ENCODE measurements at places on chromosomes 4 and X.
A peak's percentile ranks its signal among the peaks of the same experiment; 100 is the strongest.

GRCh38 chr4:771464-771863 lies 54.5 kb downstream of the CPLX1 start:
- DNase-seq: no peak

- no peak for DNase-seq
These were observed 10.4 kb downstream of the PALLD start for GRCh38 chr4:168507178-168507815.

GRCh38 chr4:7156761-7157488 lies 35.4 kb upstream of the SORCS2 start:
- DNase-seq: no peak

DNA sequence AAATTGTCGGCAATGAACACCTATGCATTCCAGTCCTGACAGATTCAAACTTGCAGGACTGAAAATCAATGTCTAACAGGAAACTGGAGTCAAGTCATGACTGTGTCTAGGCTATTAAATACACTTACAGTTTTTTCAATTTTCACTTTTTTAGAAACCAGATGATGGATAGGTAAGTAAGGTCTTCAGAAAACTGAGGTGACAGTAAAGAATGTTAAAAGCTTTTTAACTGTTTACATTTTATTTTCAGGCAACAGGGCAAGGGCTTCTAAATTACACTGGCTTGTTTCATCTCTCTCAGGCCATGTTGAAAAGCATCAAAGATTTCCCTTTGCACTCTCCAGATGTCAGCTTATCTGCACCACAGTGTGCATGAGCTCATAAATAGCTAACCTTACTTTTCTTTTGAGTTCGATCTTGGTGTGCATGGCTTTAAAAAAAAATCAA lies 65.2 kb downstream of the SEC24D start:
- DNase-seq: no peak

GRCh38 chr4:134313591-134313990 lies 112.0 kb upstream of the PABPC4L start:
- no peak for DNase-seq

GRCh38 chrX:14941301-14941700 lies 68.1 kb downstream of the MOSPD2 start:
- DNase-seq: no peak

GRCh38 chrX:28599957-28600356 lies 12.7 kb downstream of the IL1RAPL1 start:
- DNase-seq: no peak

DNA sequence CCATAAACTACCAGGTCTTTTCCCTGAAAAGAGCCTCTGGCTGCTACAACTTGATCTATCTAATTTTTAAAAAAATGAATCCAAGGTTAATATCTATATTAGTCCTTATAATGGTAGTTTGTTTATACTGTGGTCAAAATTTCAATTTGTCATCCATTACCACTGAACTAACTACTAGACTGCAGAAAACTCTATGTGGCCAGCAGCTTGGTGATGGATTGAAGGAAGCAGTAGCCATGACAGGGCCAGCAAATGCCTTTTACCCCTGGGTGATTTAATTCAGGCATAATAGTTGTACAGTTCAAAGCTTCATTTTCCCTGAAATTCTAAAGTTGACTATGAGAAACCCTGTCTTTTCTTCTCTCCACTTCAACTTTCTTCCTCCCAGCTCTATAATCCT lies 30.4 kb upstream of the PPARGC1A start:
- no peak for DNase-seq

- no peak for DNase-seq
These were observed 222.3 kb upstream of the HS3ST1 start for GRCh38 chr4:11650801-11651596.

- no peak for DNase-seq
These were observed 114.7 kb downstream of the DCLK2 start for GRCh38 chr4:150192986-150193385.

GRCh38 chrX:37712458-37712857 lies 26.9 kb downstream of the XK start:
- DNase-seq: no peak

GRCh38 chr4:24382381-24382780 lies 202.0 kb downstream of the DHX15 start:
- DNase-seq: no peak

- no peak for DNase-seq
These were observed 5.3 kb downstream of the EDA2R start for GRCh38 chrX:66633541-66633940.

DNA sequence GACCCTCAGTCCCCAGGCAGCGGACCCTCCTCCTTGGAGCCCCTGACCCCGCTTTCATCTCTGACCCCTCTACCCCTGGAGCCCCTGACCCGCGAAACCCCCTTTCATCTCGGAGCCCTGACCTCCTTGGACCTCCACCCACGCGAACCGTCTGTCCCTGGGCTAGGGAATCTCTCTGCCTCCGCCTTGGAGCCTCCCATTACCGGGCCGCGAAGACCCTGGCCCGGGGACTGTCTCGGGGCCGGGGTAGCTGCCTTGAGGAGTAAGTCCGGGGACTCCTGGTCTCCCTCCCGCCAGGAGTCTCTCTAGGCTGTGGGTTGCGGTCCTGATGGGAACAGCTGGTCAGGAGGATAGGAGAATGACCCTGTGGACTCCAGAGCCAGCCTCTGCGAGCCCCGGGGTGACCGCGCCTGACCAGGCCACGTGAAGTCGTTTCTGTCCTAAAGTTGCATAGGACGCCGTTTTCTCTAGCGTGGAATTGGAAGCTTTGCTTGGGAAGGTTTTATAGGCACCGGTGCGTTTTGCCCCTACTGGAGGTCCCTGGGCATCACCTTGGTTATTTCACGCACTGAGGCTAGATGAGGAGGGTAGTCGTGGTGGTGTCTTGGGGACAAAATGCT lies 824 bp downstream of the TBC1D14 start:
- DNase-seq: no peak

- DNase-seq: no peak
These were observed 199.2 kb upstream of the FAM9B start for GRCh38 chrX:9233141-9233540.

GRCh38 chr4:113718252-113718651 lies 43.3 kb downstream of the CAMK2D start:
- no peak for DNase-seq

- no peak for DNase-seq
These were observed 15.8 kb downstream of the RBM10 start for GRCh38 chrX:47160781-47161180.

DNA sequence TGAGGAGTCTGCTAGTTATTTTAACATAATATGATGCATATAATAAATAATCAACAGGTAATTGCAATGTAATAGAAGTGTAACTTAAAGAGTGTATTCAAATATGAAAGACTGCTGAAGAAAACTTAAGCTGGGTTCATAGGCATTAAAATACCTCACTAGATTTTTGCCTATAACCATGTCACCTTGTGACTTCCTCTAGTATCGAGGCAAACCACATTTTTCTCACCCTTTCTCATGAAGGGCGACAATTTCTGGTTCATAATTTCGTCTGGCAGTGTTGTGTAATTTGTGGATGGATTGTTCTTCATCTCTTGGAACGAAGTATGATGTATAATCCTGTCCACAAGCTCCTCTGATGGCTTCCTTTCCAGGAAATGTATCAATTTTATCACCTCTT lies 16.0 kb downstream of the SULT1E1 start:
- DNase-seq: no peak

- DNase-seq: no peak
These were observed 1244.5 kb downstream of the PCDH7 start for GRCh38 chr4:31964685-31965084.

GRCh38 chrX:151167791-151168345 lies 8.5 kb upstream of the GPR50 start:
- DNase-seq: no peak

DNA sequence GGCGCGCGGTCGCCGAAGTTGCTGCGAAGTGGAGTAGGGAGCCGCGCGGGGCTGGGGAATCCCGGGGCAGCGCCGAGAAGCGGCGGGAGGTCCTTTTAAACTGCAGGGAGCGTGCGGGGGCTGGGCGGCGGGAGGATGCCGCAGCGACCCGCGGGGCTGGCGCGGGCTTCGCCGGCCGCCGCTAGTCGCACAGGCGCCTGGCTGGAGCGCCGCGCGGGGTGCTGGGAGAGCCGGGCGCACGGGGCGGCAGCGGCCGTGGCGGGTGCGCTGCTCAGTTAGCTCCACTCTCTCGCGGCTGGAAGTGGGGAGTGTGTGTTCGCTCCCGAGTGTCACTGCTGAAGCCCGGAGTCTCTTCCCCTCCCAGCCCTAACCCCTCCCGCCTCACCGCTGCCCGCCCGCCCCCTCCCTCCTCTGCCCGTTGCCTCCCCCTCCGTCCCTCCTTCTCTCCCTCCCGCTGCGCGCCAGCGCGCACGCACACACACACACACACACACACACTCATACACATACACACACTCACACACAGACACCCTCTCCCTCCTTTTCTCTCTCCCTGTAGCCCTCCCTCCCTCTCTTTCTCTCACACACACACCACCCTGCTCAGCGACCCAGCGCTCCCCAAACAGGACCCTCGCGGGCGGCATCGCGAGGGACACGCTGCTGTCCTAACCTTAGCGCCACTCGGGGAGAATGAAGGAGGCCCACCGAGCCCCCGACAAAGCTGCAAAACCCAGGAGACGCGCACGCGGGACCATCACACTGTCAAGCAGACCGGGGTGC lies at the start of gene NDNF:
NDNF (minus strand) TSS at position 312 of the 780 bp plus-strand sequence. CDS start 26,698 bp downstream, outside the sequence.
- peak; percentile 36 for DNase-seq

DNA sequence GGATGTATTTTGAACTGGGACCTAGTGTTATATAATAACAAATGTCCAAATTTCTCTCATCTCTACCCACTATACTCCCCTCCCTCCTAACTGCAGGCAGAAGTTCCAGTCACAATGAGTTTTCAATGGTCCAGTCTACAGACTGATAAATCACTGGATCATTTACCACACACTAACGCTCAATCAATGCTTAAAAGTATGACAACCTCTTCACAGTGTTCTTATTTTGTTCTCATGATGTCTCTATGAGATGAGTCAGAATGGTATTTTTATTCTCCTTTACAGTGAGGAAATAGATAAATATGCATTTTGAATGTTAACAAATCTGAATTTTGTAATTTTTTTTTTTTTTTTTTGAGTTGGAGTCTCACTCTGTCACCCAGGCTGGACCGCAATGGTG lies 83.7 kb upstream of the ETNPPL start:
- DNase-seq: no peak

DNA sequence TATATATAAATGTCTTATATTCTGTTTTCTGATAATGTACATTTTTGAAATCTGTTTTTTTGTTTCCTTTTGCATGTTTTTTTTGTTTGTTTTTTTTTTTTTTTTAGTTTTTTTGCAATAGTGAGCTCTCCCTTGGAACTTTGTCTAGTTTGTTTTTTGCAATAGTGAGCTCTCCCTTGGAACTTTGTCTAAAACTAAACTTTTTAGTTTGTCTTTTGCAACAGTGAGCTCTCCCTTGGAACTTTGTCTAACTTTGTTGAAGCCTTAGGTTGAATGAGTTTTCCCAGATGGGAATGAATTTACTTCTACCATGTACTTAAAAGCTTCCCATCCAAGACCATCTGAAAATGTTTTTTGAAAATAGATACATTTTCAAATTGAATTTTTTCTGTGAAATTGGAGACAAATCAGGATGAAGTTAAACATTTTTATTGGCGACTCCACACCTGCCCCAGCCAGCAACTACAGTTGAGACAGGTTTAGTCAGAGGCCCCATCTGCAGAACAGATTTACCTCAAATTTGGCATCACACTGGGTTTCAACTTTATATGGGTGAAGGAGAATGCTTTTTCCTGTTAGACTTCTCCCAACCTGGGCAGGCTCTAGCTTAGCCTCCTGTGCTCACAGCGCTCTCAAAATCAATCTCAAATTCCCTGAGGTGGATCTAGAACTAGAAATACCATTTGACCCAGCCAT lies 16.0 kb downstream of the SLC9B2 start:
- no peak for DNase-seq

GRCh38 chr4:7041801-7042502 lies 1.2 kb upstream of the TADA2B start:
- DNase-seq: peak; percentile 50

- no peak for DNase-seq
These were observed 21.0 kb downstream of the PLS3 start for GRCh38 chrX:115581759-115582615.

GRCh38 chr4:172495769-172496168 lies 672.8 kb upstream of the GALNT7 start:
- no peak for DNase-seq

DNA sequence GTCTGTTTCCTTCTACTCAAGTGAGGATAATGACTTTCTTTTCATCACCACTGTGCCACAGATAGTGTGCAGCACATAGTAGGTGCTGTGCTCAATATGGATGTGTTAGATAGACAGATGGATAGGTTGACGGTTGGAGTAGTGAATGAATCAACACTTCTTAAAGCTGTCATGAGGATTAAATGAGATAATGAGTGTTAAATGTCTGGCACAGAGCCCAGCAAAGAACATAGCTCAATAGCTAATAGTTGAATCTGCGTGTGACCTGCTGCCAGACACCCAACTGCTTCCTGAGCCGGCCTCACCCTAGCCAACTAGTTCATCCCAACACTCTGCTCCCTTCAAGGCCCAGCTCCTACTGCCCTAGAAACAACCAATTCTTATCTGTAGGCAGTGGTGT lies 67.7 kb upstream of the PJA1 start:
- DNase-seq: peak; percentile 46

DNA sequence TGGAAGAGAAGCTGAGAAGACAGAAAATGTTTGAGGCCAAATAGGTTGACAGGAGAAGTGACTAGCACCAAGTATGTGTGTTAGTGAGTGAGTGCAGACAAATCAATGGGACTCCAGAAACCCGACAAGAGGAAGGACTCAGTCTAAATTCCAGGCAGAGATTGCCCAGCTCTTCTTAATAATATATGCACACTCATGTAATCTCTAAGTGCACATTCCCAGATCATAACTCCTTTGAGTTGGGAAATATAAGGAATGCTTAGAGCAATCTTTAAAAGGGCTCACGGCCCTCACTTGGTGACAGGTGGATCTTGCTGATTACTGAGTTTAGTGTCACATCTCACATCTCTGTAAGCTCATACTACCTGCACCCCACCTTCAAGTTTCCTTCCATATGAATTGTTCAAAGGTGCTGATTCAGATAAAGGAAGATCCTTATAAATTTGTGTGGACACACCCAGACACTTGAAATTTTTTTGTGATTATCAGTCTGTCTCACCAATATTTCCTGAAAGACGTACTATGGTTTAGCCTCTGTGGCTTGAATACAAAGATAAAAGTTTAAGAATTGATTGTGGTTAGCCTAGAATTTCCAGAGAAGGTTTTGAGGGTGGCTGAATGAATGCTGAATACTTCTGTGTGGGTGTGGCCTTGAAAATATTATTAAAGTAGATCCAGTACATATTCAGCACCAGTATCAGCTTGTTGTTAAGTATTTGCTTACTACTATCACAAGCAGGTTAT lies 205.1 kb upstream of the UGT8 start:
- DNase-seq: no peak

GRCh38 chr4:119329835-119330620 lies 8.1 kb upstream of the FABP2 start:
- no peak for DNase-seq

Measured in NCI-H1105 treated with DMSO at 0.1 percent for 48 hours (cell line).